ENCODE measurements at places on chromosomes 5 and 9.

- no peak for DNase-seq
Observed at GRCh38 chr9:20980832-20981455, 50.5 kb downstream of the HACD4 start.

GRCh38 chr5:97544678-97545077 lies 361.6 kb upstream of the RIOK2 start:
- no peak for DNase-seq

DNA sequence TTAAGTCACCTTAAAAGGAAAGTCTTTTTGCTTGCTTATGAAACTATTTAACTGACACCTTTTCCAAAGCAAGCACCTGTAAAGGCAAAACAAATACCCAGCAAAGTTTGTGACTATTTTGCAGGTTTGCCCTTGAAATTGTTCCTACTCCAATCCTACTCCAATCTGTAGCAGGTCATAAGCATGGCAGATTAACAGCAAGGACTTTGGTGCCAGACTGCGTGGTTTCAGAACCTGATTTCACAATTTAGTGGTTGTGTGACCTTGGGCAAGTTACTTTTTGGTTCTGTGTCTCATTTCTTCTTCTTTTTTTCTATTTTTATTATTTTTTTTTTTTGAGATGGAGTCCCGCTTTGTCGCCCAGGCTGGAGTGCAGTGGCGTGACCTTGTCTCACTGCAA lies 282.1 kb downstream of the RFX3 start:
- no peak for DNase-seq

DNA sequence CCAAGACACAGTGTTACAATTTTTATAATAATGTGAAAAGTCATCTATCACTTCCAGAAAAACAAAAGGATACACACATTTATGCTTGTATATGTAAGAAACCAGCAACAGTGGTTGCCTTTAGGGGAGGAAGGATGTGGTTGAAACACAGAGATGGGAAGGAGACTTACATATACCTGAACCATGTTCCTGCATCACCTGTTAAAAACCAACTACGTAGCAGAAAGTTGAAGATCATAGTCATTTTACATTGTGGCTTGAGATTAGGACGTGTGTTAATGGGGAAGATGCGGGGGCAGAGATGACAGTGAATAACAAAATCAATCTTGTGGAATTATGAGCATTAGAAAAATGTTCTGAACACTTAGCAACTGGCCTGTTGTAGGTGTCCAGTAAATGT lies 307.3 kb downstream of the MLLT3 start:
- DNase-seq, result no peak

- DNase-seq, result no peak
Observed at GRCh38 chr9:31520301-31521085, 864.0 kb upstream of the ACO1 start.

DNA sequence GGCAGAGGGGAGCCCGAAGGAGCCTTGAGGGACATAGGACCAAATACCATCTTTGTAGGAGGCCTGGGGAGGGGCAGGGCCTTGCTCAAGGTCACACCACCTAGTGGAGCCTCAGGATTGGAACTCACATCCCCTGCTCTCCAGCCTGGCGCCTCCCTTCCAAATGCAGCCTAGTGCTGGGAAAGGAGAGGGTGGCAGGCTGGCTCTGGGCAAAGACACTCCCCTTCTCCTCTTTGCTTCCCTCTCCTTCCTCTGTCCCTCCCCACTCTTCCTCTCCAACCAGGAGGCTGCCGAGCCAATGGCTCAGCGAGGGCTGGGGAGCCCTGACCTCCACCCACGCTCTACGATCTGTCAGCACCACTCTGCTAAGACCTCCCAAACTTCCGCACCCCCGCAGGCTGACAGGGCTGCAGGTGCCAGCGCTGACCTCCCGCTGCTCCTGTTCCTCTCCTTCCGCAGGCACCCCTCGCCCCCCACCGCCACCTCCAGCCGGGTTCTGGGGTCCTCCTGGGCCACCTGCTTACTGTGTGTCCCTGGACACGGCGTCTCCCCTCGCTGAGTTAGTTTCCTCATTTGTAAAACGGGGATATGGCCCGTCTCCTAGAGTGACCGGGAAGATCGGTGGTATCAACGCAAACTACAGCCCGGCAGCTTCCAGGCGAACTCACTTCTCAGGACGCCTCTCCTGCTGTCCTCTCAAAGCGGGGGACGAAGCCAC lies 52.9 kb downstream of the C9orf50 start:
- DNase-seq, result peak; percentile 42

DNA sequence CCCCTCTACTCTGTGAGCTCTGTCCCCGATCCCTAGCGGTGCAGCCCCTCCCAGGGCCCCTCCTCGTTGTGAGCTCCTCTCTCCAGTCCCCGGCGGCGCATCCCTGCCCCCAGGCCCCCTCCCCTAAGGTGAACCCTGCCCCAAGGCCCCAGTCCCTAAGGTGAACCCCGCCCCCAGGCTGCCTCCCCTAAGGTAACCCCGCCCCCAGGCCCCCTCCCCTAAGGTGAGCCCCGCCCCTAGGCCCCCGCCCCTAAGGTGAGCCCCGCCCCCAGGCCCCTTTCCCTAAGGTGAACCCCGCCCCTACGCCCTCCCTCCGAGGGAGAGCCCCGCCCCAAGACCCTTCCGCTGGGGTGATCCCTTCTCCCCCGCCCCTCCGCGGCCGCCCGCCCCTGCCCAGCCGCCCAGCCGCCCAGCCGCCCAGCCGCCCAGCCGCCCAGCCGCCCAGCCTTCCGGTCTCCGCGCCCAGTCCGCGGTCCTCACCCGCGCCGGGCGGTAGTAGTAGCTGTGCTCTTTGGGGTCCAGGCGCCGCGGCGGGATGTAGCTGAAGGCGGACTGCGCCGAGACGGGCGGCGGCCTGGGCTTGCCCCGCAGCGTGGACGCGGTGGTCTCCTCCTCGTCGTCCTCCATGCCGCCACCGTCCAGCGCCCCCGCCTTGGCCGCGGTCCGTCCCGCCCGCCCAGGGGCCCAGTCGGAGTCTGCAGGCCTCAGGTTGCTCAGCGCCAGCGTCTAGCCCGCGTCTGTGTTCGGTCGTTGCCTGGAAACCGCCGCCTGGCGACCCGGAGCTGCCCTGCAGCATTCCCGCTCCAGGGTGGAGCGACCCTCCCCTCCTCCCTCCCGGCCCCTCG lies at the start of gene CFAP90:
TSS of gene CFAP90 (minus strand) at position 739 of the 845 bp plus-strand sequence. CDS start at position 627, 112 bp downstream.
- DNase-seq, result peak; percentile 95

DNA sequence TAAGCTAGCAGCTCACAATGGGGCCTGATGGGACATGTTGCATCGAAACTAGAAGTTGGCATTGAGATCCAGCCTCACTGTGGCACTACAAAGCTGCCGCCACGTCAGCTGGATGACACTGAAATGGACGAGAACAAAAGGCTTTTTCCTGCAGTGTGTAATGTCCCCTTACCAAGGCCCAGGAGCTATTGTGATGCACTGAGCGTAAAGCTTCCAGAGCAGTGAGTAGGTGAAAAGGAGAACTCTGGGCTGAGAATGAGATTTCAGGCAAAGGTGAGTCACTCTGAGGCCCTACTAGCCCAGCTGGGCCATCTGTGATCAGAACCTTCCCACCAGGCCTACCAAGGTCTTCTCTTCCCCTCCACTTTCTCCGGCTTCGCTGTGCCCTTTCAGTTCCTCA lies 528.1 kb upstream of the KLF4 start:
- DNase-seq, result peak; percentile 72

GRCh38 chr5:90128551-90128950 lies 281.0 kb downstream of the CETN3 start:
- no peak for DNase-seq

DNA sequence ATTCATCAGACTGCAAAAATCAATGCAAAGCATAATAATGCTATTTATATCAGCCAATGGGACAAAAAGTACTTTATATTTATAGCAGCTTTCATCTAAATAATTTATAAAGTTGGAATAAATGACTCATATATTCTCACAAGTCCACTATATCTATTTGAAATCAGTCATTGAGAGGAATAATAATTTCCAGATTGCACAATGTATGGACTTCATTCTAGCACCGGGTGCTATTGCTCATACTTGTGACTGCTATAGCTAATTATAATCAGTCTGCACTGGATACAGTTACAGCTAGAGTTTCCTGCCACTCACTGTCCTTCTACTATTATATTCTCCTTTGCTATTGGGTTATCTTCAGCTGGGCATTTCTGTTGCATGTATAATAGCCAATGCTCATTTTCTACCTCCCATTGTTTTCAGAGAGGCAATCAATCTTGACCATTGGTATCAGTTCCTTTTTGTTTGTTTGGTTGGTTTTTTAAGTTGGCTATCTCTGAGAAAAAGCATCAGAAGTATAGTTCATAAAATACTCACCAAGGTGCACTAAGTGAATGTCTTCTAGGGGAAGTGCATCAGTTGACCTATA lies 1.9 kb downstream of the CDH18 start:
- DNase-seq, result no peak

GRCh38 chr5:945691-946551 lies 53.2 kb downstream of the TRIP13 start:
- DNase-seq, result peak; percentile 58

- peak; percentile 59 for DNase-seq
Observed at GRCh38 chr9:35757226-35757891, 3.3 kb upstream of the MSMP start.

- peak; percentile 84 for DNase-seq
Observed at GRCh38 chr5:109689740-109690241, at the start of gene MAN2A1. TSS of gene MAN2A1 (plus strand) at chr5:109689927. CDS start at chr5:109690418, 491 bp downstream.

GRCh38 chr9:112861638-112862555 lies 28.8 kb downstream of the SLC46A2 start:
- DNase-seq, result no peak

Data from neural progenitor cell (in vitro differentiated cells).